IPS DF 19.7 (cell line): ENCODE measurements at places on chromosomes 16 and 17.

DNA sequence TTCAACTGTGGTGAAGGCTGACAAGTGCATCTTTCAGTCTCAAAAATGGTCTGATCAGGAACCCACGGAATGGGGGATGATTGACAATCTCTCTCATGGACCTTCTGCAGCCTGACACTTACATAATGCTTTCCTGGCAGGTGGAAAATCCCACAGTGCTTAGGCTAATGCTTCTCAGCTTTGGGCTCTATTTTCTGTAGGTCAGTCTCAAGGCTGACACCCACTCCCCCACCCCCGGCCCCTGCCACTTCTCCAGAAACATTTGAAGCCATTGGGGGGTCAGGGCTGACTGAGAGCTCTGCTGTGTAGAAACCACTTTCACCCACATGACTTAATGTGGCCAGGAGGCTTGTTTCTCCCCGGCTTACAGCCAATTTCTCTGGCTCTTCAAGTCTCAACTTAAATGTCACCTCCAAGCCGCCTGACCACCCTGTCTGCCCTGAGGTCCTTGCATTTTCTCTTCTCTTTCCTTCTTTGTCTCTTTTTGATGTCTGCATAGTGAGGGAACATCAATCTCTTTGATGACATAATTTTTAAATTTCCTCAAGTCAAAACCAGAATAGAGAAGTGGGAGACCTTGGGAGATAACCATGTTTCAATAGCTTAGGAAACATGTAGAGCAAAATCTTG is 16.7 kb upstream of the IRF8 start:
- no peak for DNase-seq

DNA sequence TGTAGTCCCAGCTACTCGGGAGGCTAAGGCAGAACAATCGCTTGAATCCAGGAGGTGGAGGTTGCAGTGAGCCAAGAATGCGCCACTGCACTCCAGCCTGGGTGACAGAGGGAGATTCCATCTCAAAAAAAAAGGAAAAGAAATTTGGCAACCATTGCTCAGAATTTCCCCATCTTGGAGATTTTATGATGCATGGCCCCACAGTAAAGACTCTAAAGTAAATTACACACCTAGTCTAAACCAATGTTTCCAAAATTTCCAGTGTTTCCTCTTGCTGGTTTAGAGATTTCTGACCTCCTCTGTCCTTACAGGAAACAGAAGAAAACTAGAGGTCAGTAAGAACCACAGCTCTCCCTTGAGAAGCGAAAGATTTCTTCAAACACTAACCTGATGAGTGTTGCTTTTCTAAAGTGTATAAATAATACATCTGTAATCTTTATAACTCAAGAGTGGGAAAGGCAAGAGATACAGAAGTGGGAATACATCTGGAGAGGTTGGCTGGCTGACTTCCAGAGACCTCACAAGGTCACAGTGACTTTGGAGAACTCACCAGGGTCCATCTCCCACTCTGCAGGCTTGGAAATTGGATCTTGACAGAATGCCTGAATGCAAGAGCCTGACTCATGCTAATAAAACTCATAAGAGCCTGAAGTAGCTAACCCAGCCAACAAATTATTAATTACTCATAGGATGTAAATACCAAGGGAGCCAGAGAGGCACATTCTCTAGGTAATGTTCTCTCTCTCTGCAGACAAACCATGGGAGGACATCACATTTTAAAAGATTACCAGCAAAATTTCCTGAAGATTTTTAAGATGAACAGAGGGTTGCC is 8.8 kb downstream of the ADAT1 start:
- no peak for DNase-seq

DNA sequence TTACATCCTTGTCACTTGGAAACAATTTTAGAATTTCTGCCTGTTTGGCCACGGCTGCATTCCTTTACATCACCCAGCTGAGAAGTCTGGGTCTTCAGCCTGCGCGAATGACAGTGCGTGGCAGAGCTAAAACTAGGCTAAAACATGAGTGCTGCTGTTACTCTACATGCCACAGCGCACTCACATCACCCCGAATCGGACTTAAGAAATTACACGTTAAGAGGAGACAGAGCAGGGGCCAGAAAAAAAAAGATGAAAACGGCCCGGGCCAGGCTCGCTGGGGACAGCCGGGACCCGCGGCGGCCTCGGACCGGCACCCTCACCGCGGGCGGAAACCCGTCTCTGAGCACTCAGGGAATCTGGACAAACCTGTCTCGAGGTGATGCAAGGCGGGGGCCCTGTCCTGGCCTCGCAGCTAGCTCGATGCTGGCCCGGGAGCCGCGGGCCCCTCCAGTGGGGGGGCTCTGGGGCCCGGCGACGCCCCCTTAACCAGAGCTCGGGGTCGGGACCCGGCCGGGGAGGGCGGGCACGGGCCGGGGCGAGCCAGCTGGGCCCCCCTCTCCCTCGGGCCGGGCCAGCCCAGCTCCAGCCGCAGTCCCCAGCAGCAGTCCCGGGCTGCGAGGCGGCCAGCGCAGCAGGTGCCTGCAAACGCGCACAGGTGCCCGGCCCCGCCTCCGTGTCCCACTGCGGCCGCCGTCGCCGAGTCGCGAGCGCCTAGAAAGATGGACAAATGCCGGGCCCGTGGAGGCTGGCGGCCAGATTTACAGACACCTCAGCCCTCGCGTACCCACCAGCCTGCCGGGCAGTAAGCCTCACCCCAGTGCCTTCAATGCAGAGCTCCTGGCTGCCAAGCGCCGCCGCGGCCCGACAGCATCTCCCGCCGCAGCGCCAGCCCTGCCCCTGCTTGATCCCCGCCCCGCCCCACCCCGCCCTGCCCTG is at the start of gene AKTIP:
TSS of gene AKTIP (minus strand) at position 879 of the 939 bp plus-strand sequence. CDS start 2,950 bp downstream, outside the sequence.
- no peak for DNase-seq

DNA sequence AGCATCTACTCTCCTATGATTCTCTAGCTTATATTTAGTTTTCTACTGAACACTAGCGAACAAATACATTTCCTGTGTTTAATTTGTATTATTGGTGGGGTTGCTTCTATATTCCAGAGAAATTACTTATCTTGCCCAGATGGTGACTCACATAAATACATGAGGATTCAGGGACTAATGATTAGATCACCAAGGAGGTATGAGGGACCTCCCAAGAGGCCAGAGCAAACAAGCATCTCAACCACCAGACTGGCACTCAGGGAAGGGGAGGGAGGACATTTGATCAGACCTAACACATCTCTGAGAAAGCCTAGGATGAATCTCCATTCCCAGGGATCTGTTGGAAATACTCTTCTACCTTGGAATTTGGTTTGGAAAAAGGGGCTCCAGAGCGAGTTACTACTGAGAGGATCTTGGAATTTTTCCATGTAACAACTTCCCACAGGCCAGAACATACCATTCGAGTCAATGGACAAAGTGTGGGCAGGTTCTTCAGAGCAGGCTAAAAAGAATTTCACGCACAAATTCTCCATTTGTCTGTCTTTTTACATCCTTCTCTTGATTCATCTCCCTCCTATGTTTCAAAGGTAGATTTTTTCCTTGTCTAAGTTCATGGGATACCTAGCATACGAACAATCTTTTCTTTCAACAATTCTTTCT is 262.6 kb upstream of the MYOCD start:
- no peak for DNase-seq

- DNase-seq = no peak
Observed at GRCh38 chr16:7400117-7400890, 67.7 kb downstream of the RBFOX1 start.

DNA sequence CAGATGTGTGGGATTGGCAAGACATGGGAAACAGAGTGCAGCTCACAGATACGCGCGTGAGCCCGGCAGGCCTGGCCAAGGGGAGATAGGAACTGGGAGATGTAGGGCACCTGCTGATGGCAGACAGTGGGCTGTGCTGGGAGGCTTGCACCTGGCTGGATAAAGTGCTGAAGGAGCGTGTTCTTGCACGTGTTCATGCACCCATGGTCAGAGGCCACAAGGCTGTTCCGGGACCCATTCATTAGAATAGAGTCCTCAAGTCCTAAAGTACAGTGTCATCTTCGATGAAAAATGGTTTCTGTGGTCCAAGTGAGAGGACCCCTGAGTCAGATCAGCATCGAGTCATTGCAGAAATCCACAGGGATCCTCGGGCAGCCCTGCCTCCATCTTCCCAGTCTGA is 236.4 kb downstream of the CCDC182 start:
- DNase-seq = no peak

- DNase-seq = no peak
Observed at GRCh38 chr16:28187595-28188004, 24.2 kb downstream of the XPO6 start.

GRCh38 chr17:31318298-31318801 is 3.1 kb downstream of the EVI2A start:
- DNase-seq = no peak

GRCh38 chr16:25184771-25185170 is 32.0 kb upstream of the AQP8 start:
- no peak for DNase-seq

DNA sequence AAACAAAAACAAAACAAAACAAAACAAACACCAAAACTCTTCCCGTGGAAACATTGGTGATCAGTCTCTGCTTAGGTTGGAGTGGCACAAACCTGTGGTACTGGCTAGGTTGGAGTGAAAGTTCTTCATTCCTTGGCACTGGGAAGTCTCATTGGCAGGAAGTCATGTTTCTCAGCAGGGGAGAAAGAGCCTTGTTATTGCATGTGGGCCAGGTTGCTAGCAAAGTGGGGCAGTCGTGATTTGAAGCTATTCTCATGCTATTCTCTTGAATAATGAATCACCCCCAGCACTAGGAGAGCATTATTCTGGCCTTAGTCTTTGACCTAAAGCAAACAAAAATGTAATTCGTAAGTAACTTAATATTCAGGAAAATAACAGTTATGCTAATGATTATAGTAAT is 24.3 kb upstream of the B4GALNT2 start:
- DNase-seq = peak; percentile 42

DNA sequence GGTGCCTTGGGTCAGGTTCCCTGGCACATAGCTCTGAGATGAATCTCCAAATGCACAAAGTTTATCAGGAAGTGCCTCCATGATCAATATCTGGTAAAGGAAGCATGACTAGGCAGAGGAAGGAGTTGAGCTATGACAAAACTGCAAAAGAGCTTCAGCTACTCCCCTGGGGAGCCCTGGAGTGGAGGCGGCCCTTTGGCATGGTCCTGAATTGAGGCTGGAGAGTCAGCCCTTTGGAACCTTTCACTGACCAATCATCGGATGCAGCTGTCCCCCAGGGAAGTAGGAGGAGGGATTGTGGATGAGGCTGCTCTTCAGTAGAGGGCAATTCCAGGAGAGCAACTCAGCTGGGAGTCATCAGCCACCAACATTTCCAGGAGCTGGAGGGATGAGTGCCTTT is 46.1 kb upstream of the NLRP1 start:
- DNase-seq = no peak

GRCh38 chr16:8739151-8739550 is 58.3 kb downstream of the TMEM186 start:
- no peak for DNase-seq

- no peak for DNase-seq
Observed at GRCh38 chr17:58416396-58416795, 938 bp downstream of the RNF43 start.

GRCh38 chr17:49519781-49520180 is 24.7 kb downstream of the NGFR start:
- no peak for DNase-seq

DNA sequence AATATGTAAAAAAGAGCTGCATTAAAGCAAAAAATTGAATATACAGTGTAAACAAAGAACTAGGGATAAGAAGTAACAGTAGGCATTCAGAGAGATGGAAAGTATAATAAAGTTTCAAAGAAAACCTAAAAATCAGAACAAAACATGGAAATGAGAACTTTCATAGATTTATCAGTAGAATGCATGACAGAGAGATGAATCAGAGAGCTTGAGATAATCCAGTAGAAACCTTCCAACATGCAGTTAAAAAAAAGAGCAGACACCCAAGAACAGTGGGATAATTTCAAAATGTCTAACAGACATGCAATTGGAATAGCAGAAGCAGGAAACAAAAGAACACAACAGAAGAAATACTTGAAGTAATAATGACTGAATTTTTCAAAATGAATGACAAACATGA is 1384.2 kb downstream of the CDH11 start:
- DNase-seq = no peak

GRCh38 chr17:78474614-78475146 is 96.2 kb downstream of the PGS1 start:
- no peak for DNase-seq

- no peak for DNase-seq
Observed at GRCh38 chr17:73800893-73801292, 156.6 kb upstream of the SDK2 start.

DNA sequence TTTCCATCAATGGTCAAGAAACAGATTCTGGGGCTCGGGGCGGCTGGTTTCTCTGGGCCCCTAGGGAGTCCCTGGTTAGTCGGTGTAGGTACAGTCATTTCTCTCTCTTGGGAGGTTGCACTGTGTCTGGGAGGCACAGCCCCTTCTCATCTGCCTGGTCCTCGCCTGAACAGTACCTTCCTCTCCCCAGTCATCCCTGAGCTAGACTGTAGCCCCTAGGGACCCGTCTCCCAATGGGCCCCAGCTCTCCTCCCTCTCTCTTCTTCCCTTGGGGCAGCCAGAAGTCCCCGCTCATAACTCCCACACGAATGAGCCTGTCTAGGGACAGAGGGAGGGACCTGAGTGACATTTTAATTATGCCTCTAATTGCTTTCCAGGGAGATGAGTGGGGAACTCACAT is 20.2 kb upstream of the CPSF4L start:
- DNase-seq = no peak

DNA sequence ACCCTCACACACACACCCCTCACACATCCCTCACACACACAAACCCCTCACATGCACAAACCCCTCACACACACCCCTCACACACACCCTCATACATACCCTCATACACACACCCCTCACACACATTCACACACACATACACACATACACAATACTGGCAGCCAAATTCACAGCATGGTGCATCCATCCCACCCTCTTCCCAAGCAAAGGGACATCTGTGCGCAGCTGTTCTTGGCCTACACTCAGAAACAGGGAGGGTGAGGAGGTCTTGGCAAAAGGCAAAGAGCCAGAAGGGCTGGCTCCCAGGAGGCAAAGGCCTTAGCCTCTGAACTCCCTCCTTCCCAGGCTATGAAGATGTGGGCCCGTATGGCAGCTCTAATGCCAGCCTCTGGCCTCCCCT is 23.4 kb downstream of the C17orf67 start:
- no peak for DNase-seq

DNA sequence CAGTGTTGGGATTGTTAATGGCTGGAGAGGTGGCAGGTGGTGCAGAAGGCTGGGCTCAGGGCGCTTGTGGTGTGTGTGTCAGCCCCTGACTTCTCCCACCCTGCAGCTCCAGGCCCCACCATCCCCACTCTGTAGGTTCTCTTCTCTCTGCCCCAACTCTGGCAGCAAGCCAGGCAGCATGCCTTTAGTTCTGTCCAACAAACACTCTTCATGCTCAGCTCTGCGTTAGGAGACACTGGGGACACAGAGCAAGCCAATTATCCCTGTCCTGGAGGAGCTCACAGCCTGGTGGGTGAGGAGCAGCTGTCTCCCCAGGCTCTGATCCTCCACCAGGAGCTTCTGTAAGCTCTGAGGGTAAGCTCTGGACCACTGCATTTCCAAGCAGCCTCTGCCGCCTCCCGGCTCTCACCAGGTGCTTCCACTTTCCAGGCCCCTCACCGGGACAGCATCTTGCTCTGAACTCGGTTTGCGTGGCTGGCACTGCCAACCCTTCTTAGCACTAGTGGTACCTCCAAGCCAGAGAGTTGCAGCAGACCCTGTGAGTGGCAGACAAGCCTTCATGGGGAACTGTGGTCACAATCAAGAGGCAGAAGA is 34.3 kb upstream of the WSCD1 start:
- DNase-seq = no peak
